ENCODE measurements at places on chromosomes 1 and 21. TPM values are rescaled to one million over a fixed set of nuclear protein-coding genes. Genes with fewer than 3 reads are reported as not detected.
A peak's percentile ranks its signal among the peaks of the same experiment; 100 is the strongest.

GRCh38 chr1:238119861-238120260, 229.1 kb upstream of the ZP4 start:
- DNase-seq: no peak

DNA sequence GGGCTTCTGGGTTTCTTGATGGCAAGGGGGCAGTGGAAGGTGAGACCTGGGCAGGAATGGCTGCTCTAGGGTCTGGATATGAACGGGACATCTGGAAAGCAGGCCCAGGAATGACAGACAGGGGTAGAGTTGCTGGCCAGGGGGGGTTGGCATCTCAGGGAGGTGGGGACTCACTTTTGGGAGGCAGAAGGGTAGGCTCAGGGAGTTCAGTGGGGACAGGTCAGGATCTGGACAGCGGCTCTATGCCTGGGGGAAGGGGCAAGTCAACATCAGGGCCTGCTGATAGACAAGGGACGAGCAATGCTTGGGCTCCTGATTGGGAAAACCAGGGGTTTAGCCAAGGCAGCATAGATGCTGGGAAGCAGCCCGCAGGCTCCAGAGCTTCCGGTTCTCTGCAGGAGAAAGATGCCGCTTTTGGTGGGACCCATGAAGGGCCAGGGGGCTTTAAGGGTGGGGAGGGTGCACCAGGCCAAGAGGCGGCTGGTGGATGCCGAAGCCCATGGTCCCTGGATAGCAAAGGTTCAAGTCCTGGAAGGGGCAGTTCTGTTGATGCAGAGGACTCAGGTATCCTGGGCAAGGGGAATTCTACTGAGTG, 21.9 kb downstream of the IGFN1 start:
- no peak for DNase-seq

DNA sequence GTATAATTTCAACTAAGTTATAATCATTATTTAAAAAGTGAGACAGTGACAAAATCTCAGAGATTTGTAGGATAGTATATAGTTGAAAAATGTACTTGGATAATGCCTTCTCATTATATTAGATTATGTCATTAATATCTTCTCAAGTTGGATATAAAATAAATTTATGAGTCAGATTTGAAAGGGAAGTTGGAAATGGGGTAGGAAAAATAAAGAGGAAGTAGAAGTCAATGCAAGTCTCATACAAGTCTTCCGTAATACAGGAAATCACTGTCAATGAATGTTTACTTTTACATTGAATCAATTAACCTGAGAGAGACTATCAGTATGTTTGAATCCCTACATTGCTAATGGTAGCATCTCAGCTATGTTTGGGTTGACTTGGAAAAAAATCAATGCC, 16.2 kb upstream of the RNPC3 start:
- DNase-seq: no peak

- DNase-seq: no peak
Observed at GRCh38 chr1:167429612-167430011, 88.7 kb downstream of the CD247 start.

DNA sequence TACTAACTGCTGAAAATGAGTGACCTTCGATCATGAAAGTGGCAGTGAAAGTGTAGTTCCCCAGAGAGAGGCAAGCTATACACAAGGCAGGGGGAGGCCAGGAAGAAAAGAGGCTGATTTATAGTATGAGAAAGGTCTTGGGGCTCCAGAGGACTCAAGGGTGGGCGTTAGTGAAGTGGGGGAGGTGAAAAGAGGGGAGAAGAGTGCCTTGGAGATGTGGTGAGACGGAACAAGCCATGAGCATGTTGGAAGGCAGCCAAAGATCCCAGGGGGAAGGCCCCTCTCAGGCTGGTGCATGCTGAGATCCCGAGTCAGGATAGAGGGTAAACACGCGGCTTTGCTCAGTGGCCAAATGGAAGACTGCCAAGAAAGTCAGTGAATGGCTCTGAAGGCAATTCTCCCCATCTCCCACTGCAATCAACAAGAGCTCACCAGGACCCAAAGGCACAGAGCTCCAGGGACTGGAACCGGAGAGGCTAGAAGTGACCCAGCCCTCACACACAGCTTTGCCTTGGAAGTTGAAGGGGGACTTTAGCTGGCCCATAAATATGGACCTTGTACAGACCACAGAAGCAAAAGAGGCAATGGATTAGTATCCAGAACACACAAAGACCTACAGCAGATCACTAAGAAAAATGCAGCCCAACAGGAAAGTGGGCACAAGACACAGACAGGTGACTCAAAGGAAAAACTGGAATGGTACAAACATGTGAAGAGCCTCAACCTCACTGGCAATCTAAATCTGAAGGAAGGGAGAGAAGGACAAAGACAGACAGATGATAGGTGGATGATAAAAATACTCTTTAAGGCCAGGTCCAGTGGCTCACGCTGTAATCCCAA, 49.6 kb downstream of the HSF2BP start:
- DNase-seq: peak; percentile 98

MAEL gene
- not detected for total RNA-seq
